ENCODE measurements at places on chromosomes 5 and 9.

DNA sequence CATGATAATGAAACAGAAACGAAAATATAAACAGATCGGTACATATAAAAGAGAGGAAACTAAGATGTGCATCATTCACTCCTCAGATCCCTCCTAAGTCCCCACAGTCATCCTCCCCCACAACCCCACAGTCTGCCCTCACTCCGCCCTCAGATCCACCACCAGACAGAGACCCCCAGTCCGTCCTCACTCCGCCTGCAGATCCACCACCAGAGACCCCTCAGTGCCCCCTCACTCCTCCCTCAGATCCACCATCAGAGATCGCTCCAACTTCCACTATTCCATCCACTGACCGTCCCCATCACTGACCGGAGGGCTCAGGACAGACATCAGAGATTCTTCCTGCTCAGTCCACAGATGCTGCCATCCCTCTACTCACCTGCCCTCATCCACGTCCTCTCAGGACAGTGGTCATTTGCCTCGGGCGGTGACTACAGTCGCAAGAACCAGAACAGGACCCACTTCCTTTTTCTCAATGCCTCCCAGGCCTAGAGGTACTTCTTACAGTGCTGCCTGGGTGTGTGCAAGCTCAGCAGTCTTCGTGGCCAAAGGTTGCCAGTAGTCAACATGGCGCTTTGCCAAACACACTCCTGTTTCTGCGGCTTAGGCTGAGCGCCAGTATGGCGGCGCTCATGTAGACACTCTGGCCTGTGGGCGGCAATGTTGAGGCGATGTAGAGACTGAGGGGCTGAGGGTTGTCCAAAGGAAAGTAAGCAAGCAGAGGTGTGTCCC, 8.3 kb upstream of the SPATA31C1 start:
- DNase-seq = peak; percentile 66

GRCh38 chr9:35700031-35700430, 10.3 kb upstream of the TPM2 start:
- DNase-seq = no peak

DNA sequence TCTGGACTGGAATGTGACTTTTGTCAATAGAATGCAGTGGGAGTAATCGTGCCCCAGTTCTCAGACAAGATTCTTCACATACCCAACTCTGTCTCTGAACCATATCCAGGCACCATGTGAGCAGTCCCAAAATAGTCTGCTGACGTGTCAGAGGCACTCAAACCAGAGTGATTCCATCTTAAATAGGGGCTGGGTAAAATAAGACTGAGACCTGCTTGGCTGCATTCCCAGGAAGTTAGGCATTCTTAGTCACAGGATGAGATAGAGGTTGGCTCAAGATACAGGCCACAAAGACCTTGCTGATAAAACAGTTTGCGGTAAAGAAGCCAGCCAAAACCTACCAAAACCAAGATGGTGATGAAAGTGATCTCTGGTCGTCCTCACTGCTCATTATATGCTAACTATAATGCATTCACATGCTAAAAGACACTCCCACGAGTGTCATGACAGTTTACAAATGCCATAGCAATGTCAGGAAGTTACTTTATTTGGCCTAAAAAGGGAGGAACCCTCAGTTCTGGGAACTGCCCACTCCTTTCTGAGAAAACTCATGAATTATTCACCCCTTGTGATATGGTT, 16.9 kb upstream of the PLCXD3 start:
- DNase-seq = no peak

DNA sequence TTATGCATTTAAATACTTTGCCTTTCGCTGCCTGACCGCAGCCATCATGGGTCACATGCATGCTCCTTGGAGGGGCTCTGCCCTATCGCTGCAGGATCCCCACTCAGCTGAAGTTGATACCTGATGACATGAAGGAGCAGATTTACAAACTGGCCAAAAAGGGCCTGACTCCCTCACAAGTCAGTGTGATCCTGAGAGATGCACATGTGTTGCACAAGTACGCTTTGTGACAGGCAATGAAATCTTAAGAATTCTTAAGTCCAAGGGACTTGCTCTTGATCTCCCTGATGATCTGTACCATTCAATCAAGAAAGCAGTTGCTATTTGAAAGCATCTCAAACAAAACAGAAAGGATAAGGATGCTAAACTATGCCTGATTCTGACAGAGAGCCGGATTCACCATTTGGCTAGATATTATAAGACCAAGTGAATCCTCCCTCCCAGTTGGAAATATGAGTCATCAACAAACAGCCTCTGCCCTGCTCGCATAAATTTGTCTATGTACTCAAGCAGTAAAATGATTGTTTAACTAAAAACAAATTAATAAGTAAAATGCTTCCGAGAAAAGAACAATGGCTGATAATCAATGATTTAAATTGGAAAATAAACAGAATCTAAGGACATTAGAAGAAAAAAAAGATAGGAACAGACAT, 41.6 kb upstream of the PPP2CA start:
- no peak for DNase-seq

- DNase-seq = no peak
These were observed 477.4 kb upstream of the ADAMTS16 start for GRCh38 chr5:4662756-4663155.

DNA sequence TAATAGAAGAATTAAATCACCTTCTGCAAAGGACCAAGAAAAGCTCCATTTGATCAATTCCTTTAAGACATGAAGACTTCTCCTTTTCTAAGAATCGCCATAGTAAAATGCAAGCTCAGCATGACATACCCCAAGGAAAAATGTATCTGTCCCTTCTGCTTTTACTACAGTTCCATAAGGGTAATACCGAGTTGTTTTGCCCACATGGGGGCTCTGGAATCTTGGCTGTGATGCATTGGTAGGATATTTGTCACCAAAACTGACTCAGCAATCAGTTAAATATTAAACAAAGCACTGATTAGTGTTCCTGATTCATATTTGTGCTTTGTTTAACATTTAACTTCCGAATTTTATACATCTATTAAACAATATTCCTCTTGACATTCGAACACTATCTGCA, 24.3 kb upstream of the KCNIP1 start:
- no peak for DNase-seq

- DNase-seq = no peak
These were observed 236.1 kb downstream of the ARRDC3 start for GRCh38 chr5:91146905-91147600.

DNA sequence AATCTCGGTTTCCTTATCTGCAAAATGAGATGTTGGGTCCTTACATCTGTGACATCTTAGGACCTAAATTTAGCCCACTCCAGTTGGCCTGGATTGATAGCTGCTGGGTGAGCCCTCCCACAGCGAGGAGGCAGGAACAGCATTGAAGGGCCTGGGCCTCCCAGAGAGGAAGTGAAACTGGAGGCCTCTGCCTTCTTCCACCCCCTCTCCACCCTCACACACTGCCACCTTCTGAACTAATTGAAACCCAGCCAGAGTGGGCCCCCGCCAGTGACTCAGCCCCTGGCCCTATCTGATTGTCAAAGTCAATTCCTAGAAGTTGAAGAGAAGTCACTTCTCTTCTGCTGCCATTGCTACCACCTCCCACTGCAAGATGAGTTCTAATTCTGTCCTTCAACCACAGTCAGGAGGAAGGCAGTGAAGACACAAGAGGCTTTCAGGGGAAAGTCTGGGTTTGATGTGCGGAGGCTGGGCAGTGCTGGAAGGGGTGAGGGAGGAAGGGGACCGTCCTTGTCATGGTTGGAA, 55.2 kb upstream of the NEK6 start:
- no peak for DNase-seq

- DNase-seq = peak; percentile 98
These were observed 62.7 kb upstream of the OSMR start for GRCh38 chr5:38783011-38783561.

DNA sequence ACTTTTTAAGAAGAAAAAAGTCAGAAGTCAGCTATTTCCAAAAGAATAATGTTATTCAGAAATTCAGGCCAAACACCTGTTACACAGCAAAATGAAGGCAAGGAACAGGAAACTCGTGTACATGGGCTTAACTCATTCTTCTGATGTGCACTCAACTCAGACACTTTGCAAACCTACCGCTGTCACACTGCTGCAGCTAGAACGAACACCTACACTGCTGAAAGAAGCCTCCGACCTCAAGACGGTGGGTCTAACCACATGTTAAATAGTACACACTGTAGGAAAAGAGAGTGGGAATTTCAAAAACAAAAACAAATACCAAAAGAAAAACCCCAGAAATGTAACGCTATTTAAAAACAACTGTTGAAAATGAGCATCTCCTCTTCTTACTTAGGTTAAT, 384.5 kb downstream of the IRX1 start:
- DNase-seq = no peak

- DNase-seq = no peak
These were observed 19.2 kb downstream of the WNK2 start for GRCh38 chr9:93203026-93203717.

GRCh38 chr9:125258160-125258785, 3.4 kb upstream of the GAPVD1 start:
- DNase-seq = no peak

GRCh38 chr5:137146402-137146890, 352.7 kb downstream of the SPOCK1 start:
- DNase-seq = no peak

DNA sequence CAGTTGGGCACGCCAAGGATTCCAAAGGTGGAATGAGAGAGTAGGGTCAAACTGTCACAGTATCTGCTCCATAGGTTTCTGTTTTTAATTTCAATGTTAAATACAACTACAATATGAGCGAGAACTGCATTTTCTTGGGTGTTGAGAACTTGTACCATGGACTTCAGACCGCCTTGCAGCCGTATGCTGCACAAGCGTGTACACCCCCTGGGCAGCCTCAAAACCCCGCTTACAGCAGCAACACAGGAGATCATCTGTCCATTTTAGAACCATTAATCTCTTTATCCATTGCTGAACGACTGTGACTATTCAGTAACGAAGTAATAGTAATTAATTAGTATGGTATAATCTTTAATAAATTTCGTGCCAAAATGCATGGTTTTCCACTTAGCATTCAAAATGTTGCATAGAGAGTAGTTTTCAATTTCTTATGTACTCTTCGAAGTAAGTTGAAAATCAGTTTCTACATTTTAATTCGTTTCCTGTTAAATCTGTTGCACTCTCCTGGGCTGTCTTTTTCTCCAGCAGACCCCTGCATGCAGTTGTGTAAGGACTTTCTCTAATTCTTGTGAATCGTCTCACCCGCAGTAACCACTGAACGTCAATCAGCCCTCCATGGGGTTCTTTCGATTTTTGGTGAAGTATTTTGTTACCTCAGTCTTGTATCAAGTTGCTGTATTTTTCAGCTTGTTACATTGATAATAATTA, 42.0 kb upstream of the GARNL3 start:
- DNase-seq = no peak

- no peak for DNase-seq
These were observed 30.4 kb downstream of the AMBP start for GRCh38 chr9:114047717-114048116.

DNA sequence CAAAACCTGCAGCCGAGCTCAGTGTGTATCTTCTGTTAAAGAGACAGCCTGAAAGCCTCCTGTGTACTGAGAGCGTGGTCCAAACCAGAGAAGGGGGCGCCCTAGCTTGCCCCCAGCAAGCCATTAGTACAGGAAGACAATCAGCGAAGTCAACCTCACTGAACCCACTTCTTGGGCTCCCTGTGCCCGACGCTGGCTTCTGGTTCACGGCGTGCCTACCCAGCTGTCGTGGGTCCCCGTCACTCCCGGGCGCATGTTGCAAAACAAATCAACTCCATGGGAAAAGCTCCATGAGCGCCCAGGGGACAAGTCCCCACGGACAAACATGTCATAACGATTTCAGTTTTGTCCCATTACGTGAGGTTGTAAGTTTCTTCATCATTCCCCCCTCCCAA, 326.9 kb downstream of the SH3GL2 start:
- DNase-seq = no peak

- DNase-seq = no peak
These were observed 10.8 kb upstream of the NRARP start for GRCh38 chr9:137312852-137313325.

GRCh38 chr5:54917323-54917722, 68.1 kb downstream of the ESM1 start:
- no peak for DNase-seq

- no peak for DNase-seq
These were observed 59.2 kb downstream of the ZCCHC7 start for GRCh38 chr9:37179576-37179975.

GRCh38 chr5:135030956-135031812, 2.8 kb downstream of the PITX1 start:
- DNase-seq = no peak

DNA sequence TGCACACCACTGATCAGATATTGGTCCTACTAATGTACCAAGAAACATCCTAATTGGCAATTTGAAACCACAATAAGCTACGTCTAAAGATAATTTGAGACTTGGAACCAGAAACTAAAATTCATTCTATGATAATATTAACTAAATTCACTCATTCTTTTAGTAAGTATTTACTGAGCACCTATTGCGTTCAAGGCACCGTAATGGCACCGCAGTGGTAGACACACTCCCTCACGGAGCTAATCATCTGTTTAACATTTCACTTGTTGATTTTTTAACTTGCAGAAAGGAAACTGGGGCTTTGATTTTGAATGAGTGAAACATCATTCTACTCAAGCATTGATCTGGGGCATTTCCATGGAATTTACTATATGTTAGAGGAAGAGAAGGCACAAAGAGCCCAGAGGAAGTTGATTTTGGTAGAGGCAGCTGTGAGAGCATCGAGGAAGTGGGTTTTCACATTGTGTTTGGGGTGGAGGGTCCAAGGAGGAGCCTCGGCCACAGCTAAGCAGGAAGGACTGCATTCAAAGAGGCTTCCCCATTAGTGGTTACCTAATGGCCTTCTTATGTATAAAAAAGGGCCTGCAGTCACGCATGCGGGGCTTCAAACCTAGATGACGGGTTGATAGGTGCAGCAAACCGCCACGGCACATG, 7.1 kb downstream of the RAPGEF1 start:
- no peak for DNase-seq

DNA sequence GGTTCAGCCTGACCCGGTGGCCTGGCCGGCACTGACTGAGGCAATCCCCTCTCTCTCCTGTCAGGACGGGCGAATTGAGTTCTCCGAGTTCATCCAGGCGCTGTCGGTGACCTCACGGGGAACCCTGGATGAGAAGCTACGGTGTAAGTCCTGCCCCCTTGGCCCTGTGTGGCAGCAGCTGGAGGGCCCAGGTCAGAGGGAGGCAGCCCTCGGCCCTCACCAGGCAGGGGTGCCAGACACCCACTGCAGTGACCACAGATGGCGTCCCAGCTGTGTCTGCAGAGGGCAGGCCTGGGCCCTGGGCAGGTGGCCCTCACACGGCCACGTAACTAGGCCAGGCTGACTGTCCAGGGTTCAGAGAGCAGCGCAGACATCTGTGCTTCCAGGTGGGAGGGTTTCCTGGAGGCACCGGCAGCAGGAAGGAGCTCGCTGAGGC, 45.9 kb upstream of the HMCN2 start:
- no peak for DNase-seq

- DNase-seq = no peak
These were observed 942 bp downstream of the PHF2 start for GRCh38 chr9:93577078-93577974.

- no peak for DNase-seq
These were observed 38.4 kb upstream of the RXRA start for GRCh38 chr9:134287591-134288491.

GRCh38 chr9:123360161-123361085, 4.4 kb downstream of the CRB2 start:
- no peak for DNase-seq

Data from NCI-H2081 (cell line).